Activated CD8-positive, alpha-beta memory T cell treated with anti-CD3 and anti-CD28 coated beads for 24 hours (primary cell): ENCODE measurements at places on chromosomes 2 and 18.

GRCh38 chr2:213863541-213863940 is 547.3 kb upstream of the VWC2L start:
- DNase-seq, result no peak

DNA sequence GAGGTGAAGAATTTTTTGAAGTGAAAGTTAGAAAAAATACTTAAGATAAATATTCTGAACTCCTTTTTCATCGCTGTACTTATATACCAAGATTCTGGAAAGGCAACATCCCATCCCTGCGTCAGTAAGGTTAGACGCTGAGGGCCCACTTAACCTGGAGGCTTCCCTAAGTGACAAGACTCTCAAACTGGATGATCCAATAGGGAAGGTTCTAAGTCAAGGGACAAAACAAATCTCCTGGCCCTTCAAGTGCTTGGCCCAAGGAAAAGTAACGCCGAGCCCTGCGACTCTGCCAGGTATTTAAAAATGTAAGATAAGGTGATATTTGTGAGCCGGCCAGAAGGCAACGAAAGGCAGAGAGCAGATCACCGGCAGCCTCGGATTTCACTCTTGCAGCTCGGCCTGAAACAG is 1.3 kb downstream of the STK39 start:
- no peak for DNase-seq

GRCh38 chr2:238841542-238842164 is 6.2 kb upstream of the TWIST2 start:
- DNase-seq, result no peak

DNA sequence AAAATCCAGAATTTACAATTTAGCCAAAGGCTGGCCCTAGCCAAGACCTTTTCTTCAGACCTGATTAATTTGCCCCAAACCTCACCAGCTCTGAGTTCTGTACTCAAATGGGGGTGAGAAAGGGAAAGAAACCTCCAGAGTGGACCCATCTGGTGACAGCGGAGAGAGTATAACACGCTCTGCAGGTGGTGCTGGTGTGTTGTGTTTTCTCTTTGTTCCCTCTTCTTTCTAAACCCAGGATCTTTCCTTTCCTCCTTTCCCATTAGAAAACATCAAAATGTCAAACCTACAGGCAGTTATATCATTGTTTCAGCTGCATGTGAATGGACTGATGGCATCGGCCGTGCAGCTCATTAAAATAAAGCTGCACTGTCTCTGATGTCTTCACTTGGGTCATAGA is 253.2 kb upstream of the SP5 start:
- no peak for DNase-seq
